ENCODE measurements at places on chromosomes 1 and 21. TPM values are rescaled to one million over a fixed set of nuclear protein-coding genes. Genes with fewer than 3 reads are reported as not detected.

The RCOR3 gene
- total RNA-seq = 10.8 TPM

The EPHA10 gene
- total RNA-seq = not detected

The GABRD gene
- total RNA-seq = not detected

The RPTN gene
- total RNA-seq = not detected

The TSSK3 gene
- under 0.01 TPM for total RNA-seq

The ARHGAP30 gene
- not detected for total RNA-seq

The CLEC20A gene
- total RNA-seq = not detected

The FNDC10 gene
- 3.1 TPM for total RNA-seq

The ENTREP3 gene
- total RNA-seq = 27.8 TPM

The CDC42BPA gene
- 16.6 TPM for total RNA-seq

The SAMD11 gene
- 2.5 TPM for total RNA-seq

The S100A3 gene
- 11.6 TPM for total RNA-seq

The SELENOF gene
- total RNA-seq = 121 TPM

The SON gene
- total RNA-seq = 52.8 TPM

The OLIG2 gene
- total RNA-seq = not detected

The RSPH1 gene
- total RNA-seq = not detected

The SMIM1 gene
- 10.9 TPM for total RNA-seq

The FTCD gene
- total RNA-seq = not detected

The WDR47 gene
- total RNA-seq = 8.1 TPM

The FMO1 gene
- total RNA-seq = 1.2 TPM

The HCRTR1 gene
- total RNA-seq = not detected

The ELK4 gene
- 4.5 TPM for total RNA-seq

The NFASC gene
- total RNA-seq = 1.2 TPM

The NPHS2 gene
- not detected for total RNA-seq

Measured in bronchus fibroblast of lung (primary cell).